ENCODE measurements at places on chromosomes 5 and 9.

- DNase-seq: no peak
Observed at GRCh38 chr5:89850513-89850865, 559.1 kb downstream of the CETN3 start.

GRCh38 chr5:109387408-109387974 lies 22.3 kb downstream of the PJA2 start:
- DNase-seq: no peak

- peak; percentile 0 for DNase-seq
Observed at GRCh38 chr5:139897342-139897741, 101.7 kb downstream of the PSD2 start.

GRCh38 chr9:9002826-9003583 lies 1203.4 kb upstream of the DMAC1 start:
- no peak for DNase-seq
